ENCODE measurements at places on chromosomes 4 and X.
A peak's percentile ranks its signal among the peaks of the same experiment; 100 is the strongest.

DNA sequence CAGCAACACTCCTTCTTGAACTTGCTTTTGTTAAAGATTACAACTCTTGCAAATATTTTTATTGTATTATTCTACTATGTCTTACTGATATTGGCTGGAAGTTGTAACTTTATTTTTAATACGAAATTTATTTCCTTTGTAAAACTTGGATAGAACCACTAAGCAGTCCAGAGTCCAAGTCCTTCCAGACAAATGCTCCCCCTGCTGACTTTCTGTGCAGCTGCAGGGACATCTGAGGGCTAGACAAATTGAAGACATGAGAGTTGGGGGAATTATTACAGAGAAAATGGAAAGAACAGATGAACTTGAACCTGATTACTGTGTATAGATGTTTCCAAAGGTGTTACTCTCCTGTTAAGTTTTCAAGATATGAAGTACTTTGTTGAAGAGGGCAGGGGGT, 238.8 kb downstream of the GRIA3 start:
- DNase-seq, result no peak

DNA sequence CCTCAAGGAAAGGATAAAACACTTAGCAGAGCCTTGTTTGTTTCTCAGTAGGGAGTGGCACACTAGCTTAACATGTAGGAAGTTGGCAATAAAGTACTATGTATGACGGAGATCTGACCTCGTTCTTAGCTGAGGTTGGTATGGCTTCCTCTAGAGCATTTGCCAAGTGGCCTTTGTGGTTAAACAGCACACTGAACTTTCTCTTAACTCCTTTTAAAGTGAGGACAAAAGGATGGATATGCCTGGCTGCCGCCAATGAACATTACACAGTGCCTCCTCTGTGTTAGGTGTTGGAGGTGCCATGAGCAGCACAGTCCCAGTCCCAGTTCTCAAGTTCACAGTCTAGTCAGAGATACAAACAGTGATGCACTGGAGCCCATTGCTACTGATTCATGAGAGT, 54.4 kb downstream of the VGLL1 start:
- peak; percentile 14 for DNase-seq

GRCh38 chrX:102126863-102127262, 1.4 kb downstream of the TCEAL2 start:
- DNase-seq, result no peak

DNA sequence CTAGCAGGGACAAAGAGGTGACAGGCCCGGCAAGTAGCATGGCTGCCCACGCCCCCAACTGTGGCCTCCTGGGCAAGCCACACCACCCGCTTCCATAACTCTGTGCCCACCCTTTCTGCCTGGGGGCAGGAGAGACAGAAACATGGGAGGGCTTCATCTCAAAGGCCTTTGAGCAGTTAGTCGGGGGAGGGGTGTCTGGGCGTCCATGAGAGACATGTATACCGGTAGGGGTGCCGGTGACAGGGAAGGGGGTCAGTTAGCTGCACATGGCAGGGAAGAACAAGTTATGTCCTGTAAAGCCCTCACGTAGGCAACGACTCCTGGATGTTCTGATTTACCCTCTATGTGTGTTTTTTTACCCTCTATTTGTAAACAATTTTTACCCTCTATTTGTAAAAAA, 9.3 kb downstream of the PDZD4 start:
- DNase-seq, result no peak

GRCh38 chr4:81754169-81754568, 282.5 kb upstream of the RASGEF1B start:
- DNase-seq, result no peak

DNA sequence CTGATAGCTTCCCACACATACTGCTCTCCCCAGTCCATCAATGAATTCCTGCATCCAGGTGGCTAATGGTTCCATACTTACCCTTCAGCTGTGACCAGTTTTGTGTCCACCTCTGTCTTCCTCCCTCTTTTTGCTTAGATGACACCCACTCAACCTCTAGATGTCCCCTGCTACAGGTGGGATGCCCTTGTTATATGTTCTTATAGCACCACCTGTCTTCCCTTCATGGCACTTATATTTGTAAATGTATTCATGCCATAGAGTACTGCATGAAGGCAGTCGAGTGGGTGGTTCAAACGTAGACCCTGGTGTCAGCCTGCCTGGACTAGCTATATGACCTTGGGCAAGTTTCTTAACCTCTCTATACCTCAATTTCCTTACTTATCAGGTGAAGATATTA, 6.5 kb upstream of the USP46 start:
- no peak for DNase-seq

GRCh38 chr4:67935888-67936287, 27.4 kb downstream of the TMPRSS11A start:
- no peak for DNase-seq

DNA sequence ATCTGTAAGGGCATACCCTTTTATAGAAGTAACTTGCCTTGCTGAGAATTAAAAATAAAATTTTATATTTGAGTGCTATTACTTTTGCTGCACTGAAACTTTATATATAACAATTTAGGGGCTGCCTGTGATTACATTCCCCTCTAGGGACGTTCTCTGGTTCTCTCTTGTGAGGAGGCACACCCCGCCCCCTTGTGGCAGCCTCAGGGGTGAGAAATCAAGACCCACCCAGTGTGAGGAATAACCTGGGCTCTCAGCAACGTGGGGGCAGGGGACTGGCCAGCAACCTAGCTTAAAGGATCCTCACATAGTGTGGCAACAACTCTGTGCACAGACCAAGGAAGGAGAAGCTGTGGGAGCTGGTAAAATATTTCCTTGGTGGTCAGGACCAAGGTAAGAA, 43.7 kb downstream of the MAGEA9 start:
- DNase-seq, result no peak

GRCh38 chrX:9316096-9316495, 148.8 kb upstream of the TBL1X start:
- DNase-seq, result no peak

DNA sequence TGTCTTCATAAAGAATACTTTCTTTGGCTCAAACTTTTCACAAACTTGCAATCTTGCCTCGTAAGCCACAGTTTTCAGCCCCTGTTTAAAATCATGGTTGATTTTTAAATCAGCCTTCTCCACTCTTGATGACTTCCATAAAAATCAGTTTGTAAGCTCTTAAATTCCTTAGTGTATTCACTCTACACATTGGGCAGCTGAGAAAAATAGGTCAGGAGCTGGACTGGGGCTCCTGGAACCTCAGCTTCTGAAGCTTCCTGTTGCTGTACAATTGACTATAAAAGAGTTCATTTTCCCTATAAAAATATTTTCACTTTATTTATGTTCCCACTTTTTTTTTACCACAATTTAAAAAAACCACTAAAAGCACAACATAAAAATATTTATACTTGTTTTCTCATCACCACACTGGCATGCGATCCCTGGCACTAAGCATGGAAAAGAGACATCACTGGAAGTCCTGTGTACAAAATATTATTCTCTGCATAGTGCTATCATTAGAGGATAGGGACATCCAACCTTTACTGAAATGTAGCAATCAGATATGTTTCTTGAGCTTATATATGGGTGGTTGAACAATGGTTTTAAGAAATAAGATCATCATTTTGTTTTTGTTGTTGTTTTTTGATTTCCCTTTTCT, 345.7 kb downstream of the FBXO8 start:
- no peak for DNase-seq

DNA sequence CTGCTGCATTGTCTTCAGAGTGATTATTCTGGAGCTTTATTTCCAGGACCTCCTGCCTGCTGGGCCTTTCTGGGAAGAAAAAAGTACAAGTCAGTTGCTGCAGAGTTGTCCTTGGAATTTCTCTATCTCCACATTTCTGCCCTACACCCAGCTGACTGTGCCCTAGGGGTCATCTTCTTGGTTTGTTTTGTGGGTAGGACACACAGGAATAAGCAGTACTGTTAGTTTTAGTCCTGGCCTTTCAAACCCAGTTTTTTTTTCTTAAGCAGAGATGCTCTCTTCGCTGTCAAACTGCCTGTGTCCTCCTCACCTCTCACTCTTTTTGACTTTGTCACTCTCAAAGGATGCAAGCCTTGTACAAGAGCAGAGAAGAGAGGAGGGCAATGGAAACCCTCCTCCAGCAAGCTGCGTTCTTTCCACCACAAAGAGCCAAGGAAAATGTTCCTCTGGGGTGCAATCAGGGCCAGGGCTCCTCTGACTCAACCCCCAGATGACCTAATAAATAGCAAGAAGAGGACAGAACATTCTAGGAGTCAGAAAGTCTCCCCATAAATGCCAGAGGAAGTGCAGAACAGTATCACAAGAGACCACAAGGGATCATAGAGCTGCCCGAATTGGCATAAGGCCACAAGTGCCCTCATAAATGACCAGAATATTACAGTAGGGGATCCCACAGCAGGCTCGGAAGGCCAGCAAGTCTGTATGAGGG, 186.2 kb downstream of the RCHY1 start:
- no peak for DNase-seq

DNA sequence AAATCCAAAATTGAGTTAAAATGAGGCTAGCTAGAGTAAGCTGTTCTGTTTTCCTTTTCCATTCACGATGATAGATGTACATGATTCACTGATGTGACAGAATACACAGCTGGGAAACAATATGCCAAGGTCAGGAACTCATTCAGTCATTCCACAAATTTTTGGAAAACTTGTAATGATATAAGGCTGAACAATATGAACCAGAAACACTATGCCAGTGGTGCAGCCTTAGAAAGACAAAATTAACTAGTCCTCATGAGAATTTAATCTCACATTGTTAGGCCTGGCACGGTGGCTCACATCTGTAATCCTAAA, 50.0 kb upstream of the NDST3 start:
- no peak for DNase-seq

DNA sequence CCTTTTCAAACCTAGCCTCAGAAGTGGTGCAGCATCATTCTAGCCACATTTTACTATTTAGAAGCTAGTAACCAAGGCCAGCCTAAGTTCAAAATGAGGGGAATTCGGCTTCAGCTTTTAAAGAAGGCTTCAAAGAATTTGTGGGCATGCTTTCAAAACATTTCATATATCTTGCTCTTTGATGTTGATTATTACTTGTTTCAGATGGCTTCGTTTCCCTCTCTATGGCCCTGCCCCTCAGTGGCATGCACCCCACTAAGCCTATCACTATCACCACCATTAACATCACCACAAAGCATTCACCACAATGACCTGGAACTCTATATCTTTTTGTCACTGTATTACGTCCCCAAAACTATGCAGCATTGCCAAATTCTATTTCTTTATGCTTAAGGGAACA, 51.2 kb upstream of the FAM47B start:
- no peak for DNase-seq

- no peak for DNase-seq
These were observed 31.7 kb downstream of the ZNF275 start for GRCh38 chrX:153365670-153366069.

DNA sequence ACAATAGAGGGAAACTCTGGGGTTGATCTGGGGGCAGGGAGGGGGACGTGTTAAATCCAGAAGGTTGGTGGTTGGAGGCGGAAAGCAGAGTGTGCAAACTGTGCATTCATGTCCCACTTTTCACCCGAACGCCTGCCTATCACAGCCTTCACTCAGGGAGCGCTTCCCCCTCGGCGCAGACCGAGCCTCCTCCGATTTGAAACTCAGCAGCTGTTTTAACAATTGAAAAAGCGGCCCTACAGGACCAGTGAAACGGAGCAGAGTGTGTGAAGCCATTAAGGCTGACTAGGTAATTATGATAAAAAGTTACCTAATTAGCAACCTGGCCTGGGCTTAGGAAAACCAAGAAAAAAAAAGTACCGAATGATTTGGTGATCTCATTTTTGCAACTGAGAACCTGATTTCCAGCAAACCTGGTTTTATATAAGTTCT, 685 bp upstream of the NDNF start:
- DNase-seq, result no peak

GRCh38 chr4:152310257-152310656, 225.6 kb downstream of the FBXW7 start:
- DNase-seq, result no peak

DNA sequence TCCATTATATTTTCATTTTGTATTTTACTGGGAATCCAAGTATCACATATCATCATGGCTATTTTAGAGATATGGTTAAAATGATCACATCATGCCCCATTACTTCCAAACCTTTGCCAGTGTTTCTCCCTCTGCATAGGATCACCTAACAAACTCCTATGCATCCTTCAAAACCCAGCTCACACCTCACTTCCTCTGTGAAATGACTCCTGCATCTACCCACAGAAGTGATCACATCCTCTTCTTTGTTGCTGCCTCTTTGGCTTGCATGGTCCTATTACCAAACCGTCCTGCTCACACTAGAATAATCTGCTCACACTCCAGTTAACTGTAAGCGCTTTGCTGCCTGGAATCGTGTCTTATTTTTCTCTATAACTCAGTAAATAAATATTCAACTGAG, 74.7 kb upstream of the C4orf50 start:
- no peak for DNase-seq

DNA sequence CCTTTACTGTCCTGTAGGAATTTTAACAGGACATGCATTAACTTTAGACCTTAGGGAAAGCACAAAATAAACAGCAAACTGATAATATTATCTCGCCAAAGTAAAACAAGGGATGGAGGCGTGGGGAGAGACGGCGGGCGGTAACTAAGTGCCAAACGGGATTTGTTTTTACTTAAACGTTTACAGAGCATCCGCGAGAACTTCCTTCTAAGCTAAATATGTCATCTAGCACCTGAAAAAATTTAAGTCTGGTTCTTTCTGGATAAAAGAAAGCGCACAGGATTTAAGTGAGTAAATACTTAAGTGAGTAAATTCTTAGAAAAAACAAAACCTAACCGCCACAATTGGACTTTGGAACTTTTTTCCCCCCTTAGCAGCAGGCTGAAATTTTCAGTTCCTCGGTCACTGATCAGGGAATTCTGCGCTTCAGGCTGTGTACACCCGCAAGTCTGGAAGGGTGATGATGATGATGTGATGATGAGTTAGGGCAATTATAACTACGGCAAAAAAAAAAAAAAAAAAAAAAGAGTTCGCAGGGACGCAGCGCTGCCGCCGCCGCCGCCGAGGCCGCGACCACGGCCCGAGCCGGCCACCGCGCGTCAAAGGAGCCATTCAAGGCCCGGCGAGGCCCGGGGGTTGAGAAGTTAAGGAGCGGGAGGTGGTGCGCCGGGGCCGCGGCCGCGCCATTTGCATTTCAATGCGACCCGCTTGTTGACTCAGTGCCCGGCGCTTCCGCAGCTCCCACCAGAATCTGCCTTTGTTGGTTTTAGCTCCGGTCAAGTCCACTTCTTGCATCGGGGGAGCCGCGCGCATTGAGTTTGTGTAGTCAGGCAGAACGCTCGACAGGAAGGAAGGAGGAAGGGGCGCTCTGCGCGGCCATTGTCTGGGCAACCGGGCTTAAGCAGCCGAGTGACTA, 108.8 kb downstream of the SPRY1 start:
- no peak for DNase-seq

All from activated effector memory CD4-positive, alpha-beta T cell treated with Interleukin-2 at 50 U/mL for 16 hours (primary cell).